ENCODE measurements at places on chromosomes 13 and 19.

- DNase-seq: no peak
Measured at GRCh38 chr13:66468656-66469055, 761.5 kb downstream of the PCDH9 start.

DNA sequence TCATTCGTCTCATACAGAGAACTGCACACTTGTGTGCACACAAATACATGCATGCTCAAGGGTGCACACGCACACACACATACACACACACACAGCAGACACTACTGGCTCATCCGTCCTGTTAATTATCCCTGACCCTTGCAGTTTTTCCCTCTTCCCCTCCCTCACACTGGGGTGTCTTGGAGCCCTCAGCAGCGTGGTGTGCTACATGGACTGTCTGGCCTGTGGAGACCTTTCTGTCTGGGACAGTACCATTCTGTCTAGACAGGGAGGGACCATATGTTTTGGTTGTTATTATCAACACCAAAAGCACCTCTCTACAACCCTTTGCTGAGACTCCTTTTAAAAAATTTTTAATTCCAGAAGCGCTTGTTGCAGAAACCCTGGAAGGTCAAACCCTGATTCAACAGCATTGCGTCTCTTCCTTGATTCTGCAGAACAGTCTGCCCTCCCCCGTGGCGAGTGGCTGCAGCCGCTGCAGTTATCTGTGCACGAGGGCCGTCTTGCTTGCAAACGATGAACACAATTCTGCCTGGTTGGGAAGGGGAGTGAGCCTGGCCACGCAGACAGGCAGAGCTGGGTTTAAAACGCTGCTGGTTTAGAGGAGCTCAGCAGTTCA is 374.0 kb downstream of the IRS2 start:
- no peak for DNase-seq

GRCh38 chr13:44464471-44464870 is 90.8 kb downstream of the SERP2 start:
- DNase-seq: no peak

- no peak for DNase-seq
Measured at GRCh38 chr19:368630-369024, 24.0 kb upstream of the MIER2 start.

DNA sequence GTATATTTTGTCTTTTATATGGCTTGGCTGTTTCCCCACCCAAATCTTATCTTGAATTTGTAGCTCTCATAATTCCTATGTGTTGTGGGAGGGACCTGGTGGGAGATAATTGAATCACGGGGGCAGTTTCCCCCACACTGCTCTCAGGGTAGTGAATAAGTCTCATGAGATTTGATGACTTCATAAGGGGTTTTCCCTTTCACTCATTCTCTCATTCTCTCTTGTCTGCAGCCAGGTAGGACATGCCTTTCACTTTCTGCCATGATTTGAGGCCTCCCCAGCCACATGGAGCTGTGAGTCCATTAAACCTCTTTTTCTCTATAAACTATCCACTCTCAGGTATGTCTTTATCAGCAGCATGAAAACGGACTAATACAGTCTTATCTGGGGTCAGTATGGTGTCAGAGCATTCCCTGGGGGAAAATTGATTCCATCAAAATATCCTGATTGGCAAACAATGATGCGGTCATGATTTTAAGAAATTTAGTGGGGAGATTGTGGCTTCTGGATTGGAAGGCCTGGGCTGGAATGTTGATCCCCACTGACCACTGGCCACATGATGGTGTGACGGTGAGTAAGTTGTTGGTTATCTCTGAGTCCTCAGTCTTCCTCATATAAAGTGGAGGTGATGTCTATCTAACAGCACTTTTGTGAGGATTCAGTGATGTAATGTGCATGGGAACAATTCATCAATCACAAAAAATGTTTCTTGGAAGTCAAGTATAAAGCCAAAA is 27.5 kb upstream of the ANKRD10 start:
- DNase-seq: no peak

GRCh38 chr13:30639671-30640070 is 22.0 kb downstream of the USPL1 start:
- no peak for DNase-seq

DNA sequence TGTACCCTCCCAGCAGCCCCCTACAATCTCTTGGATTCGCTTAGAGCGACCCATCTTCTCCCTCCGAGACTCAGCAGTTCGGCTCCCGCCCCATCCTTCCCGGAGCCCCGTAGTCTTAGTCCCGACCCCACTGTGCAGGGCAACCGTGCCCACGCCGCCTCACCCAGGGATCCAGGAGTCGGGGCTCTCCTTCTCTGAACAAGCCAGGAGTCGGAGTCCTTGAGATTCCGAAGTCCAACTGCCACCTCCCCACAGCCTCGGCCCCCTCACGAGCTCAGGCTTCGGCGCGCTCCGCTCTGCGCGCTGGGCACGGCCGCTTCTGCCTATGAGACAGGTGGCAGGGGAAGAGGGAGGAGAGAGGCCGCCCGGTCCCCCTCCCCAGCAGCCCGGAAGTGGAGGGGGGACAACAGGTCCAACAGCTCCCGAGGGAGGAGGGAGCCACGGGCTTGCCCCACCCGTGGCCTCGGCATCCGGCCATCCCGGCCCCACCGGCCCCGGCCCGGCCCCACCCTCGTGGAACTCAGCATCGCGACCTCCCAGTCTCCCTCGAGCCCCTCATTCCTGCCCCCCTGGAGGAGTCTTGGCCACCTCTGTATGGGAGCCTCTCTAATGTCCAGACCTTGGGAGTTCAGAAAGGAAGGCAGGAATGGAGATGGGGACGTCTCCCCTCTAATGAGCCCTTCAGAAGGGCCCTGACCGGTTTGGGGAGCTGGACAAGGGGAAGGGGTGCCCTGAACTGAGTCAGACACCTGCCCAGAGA is at the start of gene PHLDB3:
PHLDB3 (minus strand) TSS at position 321 of the 760 bp plus-strand sequence. CDS start 628 bp downstream, outside the sequence.
- DNase-seq: no peak

GRCh38 chr19:29524201-29524911 is 1.4 kb upstream of the VSTM2B start:
- no peak for DNase-seq

DNA sequence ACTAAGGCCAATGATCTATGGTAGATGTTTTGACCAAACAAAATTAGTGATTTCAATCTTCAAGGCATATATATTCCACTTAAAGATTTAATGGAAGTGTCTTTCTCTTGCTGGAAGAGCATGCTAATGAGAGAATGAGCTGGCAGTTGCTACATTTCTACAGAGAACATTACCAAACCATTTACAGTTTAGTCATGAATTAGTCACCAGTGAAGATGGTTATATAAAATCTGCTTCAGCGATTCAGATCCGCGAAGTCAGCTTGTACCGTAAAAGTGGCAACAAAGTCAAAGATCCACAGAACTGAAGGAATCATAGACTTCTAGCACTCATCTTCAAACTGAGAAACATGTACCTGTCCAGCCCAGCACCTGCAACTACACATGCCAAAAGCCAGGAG is 156.3 kb downstream of the SLITRK5 start:
- DNase-seq: no peak

DNA sequence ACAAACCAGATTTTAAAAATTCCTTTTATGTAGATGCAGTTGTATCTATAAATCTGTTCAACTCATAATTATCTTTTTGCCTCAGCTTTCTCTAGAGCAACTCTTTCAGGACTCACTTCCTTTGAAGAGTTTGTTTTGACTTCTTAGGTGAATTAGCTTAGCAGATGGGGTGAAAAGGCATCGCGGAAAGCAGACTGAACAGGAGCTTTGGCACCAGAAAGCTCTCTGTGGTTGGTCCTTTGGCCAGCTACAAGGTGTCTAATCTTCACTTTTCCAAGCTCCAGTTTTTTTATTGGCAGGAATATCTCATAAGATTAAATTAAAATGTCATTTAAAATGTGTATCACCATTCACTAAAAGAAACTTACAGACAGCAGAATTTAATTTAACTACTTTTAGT is 60.6 kb upstream of the KLF12 start:
- DNase-seq: no peak

- DNase-seq: no peak
Measured at GRCh38 chr19:2616741-2617392, 85.6 kb downstream of the GNG7 start.

- DNase-seq: no peak
Measured at GRCh38 chr19:45122832-45123231, 29.9 kb downstream of the PPP1R37 start.

- DNase-seq: no peak
Measured at GRCh38 chr13:36436811-36437210, 4.5 kb downstream of the CCNA1 start.

- DNase-seq: no peak
Measured at GRCh38 chr13:110484290-110485048, 77.1 kb downstream of the RAB20 start.

DNA sequence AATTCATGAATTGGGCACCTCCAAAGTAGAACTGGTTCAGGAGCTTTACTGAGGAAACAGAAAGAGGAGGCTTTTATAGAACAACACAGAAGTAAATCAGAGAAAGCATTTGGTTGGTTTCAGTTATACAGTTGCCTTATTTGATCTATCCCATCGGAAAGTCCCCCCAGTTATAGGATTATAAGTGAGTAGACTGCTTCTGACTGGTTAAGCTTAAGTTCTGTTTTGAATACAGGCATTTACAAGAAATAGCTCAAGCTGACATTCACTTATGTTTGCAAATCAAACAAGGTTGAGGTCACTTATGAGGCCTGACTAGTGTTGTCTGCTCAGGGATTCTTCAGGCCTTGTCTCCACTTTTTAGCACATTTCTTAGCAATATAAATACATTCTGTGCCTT is 857.4 kb downstream of the EFNB2 start:
- DNase-seq: no peak

DNA sequence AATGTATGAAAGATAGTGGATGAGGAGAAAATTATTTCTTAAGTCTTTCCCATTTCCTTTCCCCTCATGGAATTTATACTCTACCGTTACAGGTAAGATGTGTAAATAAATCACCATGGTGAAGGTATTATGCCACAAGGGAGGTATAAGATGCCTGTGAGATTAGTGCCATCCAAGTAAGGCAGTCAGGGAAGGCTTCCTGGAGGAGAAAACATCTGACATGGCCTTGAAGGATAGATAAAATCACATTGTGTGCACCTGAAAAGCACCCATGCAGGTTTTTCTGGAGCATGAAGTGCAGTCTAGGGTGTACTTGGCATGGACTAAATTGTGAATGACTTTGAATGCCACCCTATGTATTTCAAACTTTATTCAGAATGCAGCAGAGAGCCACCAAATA is 15.3 kb downstream of the MBNL2 start:
- DNase-seq: no peak

- DNase-seq: no peak
Measured at GRCh38 chr19:13906521-13906904, 512 bp downstream of the CC2D1A start.

GRCh38 chr13:23087880-23088279 is 92.9 kb upstream of the SGCG start:
- no peak for DNase-seq

GRCh38 chr13:111948811-111949210 is 118.1 kb upstream of the SOX1 start:
- no peak for DNase-seq

GRCh38 chr19:33988601-33989000 is 183.7 kb upstream of the LSM14A start:
- DNase-seq: peak; percentile 7

GRCh38 chr19:54428323-54429175 is 13.3 kb downstream of the TTYH1 start:
- no peak for DNase-seq

DNA sequence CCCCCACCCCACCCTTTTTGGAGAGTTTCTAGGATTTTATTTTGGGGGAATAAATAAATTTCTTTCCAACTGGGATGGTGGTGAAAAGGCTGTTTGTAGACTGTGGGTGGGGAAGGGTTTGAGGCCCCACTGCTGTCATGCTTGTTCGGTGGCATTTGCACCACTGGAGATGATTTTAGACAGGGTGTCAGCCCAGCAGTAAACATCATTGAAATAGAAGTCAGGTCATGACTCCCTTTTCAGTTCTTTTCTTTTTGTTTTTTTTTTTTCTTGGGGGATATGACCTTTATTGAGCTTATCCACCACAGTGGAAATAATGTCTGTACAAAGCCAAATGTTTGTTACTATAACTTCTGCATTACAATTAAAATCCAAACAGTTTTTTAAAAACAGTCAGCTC is 14.1 kb downstream of the UBAC2 start:
- no peak for DNase-seq

GRCh38 chr19:58009666-58010301 is 7.2 kb upstream of the ZNF606 start:
- DNase-seq: peak; percentile 49

DNA sequence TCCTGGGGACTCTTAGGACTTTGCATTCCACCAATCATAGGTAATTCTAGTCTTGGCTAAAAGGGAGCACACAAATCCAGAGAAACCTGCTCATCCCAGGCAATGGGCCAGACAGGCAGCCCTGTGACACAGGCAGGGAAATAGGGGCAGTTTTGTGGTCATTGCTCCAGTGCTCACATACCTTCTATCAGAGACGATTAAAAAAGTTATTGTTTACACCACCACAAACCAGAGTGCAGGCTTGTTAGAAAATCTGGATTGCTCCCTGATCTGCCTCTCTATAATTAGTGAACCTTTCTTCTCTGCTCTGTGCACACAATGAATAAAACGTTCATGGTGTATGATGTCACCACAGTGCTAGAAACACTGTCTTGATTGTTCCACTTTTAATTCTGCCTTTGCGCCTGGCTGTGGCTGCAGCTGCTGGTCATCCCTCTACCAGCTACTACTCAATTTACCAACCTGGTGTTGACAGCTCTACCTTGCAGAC is 121.6 kb upstream of the SPATA13 start:
- DNase-seq: no peak

DNA sequence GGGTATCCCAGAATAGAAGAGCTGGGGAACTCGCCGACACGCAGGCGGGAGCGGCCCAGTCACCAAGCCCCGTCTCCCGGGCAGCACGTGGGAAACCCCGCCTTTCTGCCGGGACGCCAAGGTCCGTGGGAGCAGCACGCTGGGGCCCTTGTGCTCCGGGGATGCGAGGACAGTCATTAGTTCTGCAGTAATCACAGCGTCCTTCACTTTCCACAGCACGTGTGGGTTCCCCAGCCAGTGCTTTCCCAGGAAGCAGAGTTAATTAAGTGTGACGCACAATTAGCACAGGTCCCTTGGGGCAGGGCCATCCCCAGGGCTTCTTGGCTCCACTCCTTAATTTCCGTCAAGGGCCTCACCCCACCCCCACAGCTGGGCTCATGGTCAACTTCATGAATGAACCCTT is 64.3 kb upstream of the C13orf46 start:
- peak; percentile 28 for DNase-seq

DNA sequence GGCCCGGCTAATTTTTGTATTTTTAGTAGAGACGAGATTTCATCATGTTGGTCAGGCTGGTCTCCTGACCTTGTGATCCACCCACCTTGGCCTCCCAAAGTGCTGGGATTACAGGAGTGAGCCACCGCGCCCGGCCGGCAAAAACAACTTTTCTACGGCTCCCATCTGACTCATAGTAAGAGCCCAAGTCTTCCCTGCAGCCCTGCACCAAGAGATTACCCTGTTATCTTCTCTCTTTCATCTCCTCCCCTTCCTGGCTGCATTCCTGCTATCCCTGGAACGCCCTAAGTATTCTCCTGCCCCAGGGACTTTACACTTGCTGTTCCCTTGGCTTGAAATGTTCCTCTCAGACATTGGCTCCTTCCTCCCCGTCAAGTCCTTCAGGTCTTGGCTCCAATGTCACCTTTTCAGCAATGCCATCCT is 6.6 kb downstream of the AP2S1 start:
- DNase-seq: no peak

Measured in GM04504 (cell line).